ENCODE measurements at places on chromosomes 6 and 20.

DNA sequence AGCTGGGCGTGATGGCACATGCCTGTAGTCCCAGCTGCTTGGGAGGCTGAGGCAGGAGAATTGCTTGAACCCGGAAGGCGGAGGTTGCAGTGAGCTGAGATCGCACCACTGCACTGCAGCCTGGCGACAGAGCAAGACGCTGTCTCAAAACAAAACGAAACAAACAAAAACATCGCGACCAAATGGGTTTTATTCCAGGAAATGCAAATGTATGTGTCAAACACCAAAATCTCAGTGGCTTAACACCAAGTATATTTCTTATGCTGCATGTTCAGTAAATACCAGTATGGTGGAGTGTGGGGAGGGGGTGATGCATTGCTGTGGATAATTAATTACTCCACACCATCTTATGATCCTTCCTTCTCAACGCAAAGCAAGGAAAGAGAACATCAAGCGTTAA is 28.1 kb downstream of the ACTR5 start:
- DNase-seq = no peak
- H3K27me3 ChIP-seq = no peaks in the 10 kb centered on the region
- no peaks in the 10 kb centered on the region for H3K4me1 ChIP-seq
- H3K36me3 ChIP-seq = peaks cover 22% of the 10 kb centered on the region
- H3K27ac ChIP-seq = no peak overlapping the region

- peaks cover 5% of the 10 kb centered on the region for H3K4me1 ChIP-seq
- no peaks in the 10 kb centered on the region for H3K27me3 ChIP-seq
- no peaks in the 10 kb centered on the region for H3K36me3 ChIP-seq
- H3K27ac ChIP-seq = peak overlapping the region; percentile 87
These were observed 19.2 kb upstream of the ZSCAN16 start for GRCh38 chr6:28105245-28105639.

DNA sequence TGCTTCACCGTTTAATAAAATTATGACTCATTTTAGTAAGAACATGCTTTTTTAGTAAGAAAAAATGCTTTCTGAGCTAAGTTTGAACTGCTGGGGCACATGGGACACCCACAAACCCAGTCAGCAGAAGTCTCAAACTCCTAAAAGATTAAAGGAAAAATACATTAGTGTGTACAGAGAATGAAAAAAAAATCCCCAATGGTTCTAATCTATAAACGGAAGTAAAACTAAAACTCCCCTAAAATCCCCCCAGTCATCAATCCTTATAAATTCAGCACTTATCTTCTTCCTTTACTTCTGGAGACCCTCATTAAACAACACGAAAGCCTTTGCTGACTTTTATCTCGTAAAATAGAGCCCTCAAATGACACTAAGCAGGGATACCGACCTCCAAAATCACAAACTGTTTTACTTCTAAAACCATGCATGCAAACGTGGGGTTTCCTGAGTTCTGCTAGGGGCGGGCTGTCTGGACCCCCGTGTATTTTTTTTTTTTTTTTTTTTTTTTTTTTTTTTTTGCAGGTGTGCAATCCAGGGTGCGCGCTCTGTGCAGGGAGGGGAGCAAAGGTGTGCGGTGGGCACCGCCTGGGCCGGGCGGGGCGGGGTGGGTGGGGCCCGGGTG is 1.1 kb upstream of the MYB start:
- H3K36me3 ChIP-seq = no peaks in the 10 kb centered on the region
- H3K27ac ChIP-seq = peak overlapping the region; percentile 51
- peak overlapping the region; percentile 73 for H3K4me3 ChIP-seq
- DNase-seq = peak; percentile 60
- H3K27me3 ChIP-seq = no peaks in the 10 kb centered on the region
- H3K4me1 ChIP-seq = peaks cover 35% of the 10 kb centered on the region

DNA sequence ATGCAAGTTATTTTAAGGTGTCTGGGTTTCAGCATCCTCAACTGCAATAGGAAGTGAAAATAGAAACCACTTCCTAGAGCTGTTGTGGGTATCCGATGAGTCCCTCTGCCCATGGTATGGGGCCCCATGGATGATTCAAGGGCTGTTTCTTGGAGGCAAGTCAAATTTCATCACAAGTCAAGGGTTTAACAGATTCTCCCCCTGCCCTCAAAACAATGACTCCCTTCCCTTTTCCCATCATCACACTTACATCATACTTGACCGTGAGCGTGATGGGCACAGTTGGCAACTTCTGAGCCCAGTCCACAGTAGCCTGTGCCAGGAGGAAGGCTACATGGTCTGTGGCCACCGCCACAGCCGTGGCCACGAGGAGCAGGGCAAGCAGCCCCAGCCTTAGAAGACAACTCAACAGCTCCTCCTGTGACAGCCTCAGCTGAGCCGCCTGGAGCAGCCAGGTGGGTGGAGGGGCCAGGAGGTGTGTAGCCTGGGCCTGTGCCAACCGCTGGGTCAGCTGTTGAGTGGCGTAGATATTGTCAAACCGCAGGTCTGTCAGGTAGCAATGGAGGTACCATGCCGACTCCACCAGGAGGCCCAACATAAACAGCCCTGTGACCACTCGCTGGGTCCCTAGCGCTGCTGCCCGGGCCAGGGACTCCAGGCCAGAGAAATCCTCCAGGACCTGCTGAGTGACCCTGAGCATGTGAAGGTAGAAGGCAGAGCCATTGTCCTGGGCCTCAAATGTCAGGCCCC is 5.2 kb downstream of the OCSTAMP start:
- no peaks in the 10 kb centered on the region for H3K36me3 ChIP-seq
- no peak overlapping the region for H3K4me3 ChIP-seq
- peaks cover 25% of the 10 kb centered on the region for H3K4me1 ChIP-seq
- no peak overlapping the region for H3K27ac ChIP-seq
- peak; percentile 35 for DNase-seq
- no peaks in the 10 kb centered on the region for H3K27me3 ChIP-seq

DNA sequence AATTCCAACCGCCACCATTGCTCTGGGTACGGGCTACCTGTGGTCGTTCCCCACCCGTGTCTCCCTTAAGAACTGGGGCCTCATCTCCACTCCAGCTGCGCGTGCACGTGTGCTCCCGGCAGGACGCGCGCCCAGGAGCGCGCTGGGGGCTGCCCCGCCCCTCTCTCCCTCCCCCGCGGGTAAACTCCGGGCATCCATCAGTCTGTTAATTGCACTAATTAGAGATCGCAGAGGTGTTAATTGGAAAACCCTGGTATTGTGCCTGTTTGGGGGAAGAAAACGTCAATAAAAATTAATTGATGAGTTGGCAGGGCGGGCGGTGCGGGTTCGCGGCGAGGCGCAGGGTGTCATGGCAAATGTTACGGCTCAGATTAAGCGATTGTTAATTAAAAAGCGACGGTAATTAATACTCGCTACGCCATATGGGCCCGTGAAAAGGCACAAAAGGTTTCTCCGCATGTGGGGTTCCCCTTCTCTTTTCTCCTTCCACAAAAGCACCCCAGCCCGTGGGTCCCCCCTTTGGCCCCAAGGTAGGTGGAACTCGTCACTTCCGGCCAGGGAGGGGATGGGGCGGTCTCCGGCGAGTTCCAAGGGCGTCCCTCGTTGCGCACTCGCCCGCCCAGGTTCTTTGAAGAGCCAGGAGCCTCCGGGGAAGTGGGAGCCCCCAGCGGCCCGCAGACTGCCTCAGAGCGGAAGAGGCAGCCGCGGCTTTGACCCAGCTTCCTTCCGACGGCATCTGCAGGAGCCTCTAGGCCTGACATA is 14.4 kb downstream of the FOXP4 start:
- peak overlapping the region; percentile 86 for H3K4me3 ChIP-seq
- peak; percentile 91 for DNase-seq
- H3K4me1 ChIP-seq = peaks cover 24% of the 10 kb centered on the region

GRCh38 chr20:57667924-57668782 is 41.7 kb downstream of the PMEPA1 start:
- H3K36me3 ChIP-seq = no peaks in the 10 kb centered on the region
- H3K4me3 ChIP-seq = no peak overlapping the region
- no peak overlapping the region for H3K27ac ChIP-seq
- DNase-seq = no peak
- no peaks in the 10 kb centered on the region for H3K27me3 ChIP-seq
- H3K4me1 ChIP-seq = peaks cover 27% of the 10 kb centered on the region

GRCh38 chr6:149468179-149468578 is 16.6 kb downstream of the ZC3H12D start:
- peak overlapping the region; percentile 38 for H3K4me3 ChIP-seq
- peaks cover 100% of the 10 kb centered on the region for H3K4me1 ChIP-seq
- no peaks in the 10 kb centered on the region for H3K27me3 ChIP-seq
- H3K27ac ChIP-seq = peak overlapping the region; percentile 90
- DNase-seq = peak; percentile 79

- peaks cover 27% of the 10 kb centered on the region for H3K4me1 ChIP-seq
- H3K4me3 ChIP-seq = no peak overlapping the region
- no peak for DNase-seq
- no peaks in the 10 kb centered on the region for H3K27me3 ChIP-seq
- peaks cover 23% of the 10 kb centered on the region for H3K36me3 ChIP-seq
These were observed 38.2 kb downstream of the PYGB start for GRCh38 chr20:25285856-25286798.

DNA sequence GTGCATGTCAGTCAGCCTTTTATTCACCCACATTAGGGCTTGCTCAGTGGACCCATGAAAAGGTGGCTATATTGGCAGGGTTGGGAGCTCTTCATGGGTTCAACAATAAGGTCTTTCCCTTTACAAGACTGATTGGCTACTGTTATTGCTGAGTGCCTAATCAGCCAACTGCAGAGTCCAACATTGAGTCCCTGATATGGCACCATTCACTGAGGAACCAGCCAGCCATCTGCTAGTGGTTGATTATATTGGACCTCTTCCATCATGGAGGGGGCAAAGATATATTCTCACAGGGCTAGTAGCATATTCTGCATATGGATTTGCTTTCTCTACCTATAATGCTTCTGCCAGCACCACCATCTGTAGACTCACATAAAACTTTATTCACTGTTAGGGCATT is 69.9 kb downstream of the CDKAL1 start:
- DNase-seq = no peak
- H3K27ac ChIP-seq = no peak overlapping the region
- H3K27me3 ChIP-seq = no peaks in the 10 kb centered on the region

DNA sequence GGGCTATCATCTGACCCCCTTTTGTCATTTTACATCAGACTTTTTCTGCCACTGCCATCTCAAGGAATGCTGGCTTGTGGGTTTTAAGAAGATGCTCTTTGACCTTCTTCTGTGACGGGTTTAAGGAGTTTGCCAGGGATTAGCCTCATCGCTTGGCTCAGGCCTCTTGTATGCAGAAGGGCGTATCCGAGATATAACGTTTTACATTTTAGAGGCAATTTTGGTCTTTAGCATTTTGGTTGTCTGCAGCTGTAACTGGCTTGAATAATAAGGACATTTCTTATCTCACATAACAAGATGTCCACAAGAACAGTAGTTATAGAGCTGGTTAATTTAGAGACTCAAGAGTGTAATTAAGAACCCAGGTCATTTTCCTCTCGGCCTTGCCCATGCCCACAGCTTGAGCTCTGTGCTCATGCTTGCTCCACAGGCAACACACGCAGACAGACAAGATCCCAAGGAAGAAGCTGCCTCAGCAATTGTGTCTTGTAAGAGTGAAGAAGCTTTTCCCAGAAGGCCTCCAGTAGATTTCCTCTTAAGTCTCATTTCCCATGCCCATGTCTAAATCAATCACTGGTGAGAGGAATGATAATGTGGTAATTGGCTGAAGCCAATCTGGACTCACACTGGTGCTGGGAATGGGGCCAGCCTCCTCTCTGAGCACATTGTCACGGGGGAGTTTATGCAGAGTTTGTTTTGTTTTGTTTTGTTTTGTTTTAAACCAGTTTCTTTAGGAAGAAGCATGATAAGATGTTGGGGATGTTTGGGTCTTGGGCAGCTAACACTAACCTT is 36.8 kb downstream of the PTCHD4 start:
- H3K4me1 ChIP-seq = no peaks in the 10 kb centered on the region
- no peak for DNase-seq
- no peaks in the 10 kb centered on the region for H3K36me3 ChIP-seq
- peaks cover 4% of the 10 kb centered on the region for H3K27me3 ChIP-seq
- H3K4me3 ChIP-seq = no peak overlapping the region

DNA sequence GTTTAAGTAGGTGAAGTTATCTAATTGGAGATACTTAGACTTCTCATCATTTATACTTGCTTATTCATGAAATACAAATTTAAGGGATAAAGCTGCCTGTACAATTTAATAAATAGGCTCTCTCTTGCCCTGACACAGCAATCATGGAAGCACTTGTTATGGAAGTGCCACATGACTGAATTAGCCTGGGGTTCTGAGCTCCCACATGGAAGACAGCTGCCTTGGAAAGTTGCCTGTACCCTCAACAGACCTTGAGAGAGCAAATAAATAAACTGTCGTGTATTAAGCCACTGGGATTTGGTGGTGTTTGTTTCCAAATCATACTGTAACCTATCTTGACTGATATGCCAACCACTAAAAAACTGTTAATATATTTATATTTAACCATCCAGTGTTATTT is 87.0 kb upstream of the RSPO3 start:
- no peak overlapping the region for H3K4me3 ChIP-seq
- no peaks in the 10 kb centered on the region for H3K27me3 ChIP-seq
- H3K27ac ChIP-seq = no peak overlapping the region
- H3K4me1 ChIP-seq = no peaks in the 10 kb centered on the region

DNA sequence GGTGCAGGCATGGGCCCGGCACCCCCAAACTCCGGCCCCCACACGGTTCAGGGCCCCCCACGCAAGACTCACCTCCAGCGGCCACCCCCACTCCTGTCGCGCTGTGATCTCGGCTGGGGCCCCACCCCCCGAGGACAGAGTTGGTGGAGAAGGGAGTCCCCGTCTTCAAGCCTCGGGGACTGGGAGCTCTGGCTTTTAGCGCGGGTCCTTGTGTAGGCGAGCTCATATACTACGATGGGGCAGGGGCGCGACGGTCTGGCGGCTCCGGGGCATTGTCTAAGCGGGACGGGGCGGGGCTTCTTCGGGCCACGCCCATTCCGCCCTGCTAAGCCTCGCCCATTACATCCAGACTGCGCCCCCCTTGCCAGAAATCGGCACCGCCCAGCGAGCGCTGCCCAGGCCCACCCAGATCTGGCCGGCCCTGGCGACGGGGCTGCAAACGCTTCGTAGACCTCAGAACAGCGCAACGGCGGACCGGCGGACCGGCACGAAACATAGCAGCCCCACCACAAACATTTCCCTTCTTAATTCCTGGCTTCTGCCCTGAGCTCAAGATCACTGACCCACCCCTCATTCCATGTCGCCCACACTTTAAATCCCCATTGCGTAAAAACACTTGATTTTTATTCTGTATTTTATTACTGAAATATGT is 1.0 kb upstream of the DDAH2 start:
- DNase-seq = peak; percentile 88
- peak overlapping the region; percentile 79 for H3K4me3 ChIP-seq
- peaks cover 61% of the 10 kb centered on the region for H3K4me1 ChIP-seq
- H3K27ac ChIP-seq = peak overlapping the region; percentile 78
- H3K27me3 ChIP-seq = no peaks in the 10 kb centered on the region
- peaks cover 4% of the 10 kb centered on the region for H3K36me3 ChIP-seq

DNA sequence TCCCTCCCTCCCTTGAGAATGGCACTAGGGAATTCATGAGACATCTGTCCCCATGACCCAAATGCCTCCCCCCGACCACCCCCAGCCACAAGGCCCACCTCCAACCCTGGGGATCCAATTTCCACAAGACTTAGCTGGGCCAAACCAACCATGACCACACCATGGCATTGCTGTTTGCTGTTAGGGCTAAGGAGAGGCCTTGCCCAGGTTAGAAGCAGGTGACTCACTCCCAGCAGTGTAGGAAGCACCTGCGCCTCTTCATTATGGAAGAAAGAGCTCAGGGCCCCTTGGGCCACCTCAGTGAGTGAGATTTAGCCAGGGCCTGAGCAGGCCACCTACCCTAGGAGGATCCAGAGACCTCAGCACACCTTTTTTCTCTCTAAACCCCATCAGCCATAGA is 337.9 kb downstream of the TAF4 start:
- H3K4me3 ChIP-seq = no peak overlapping the region
- no peaks in the 10 kb centered on the region for H3K4me1 ChIP-seq
- no peaks in the 10 kb centered on the region for H3K36me3 ChIP-seq

- H3K4me3 ChIP-seq = no peak overlapping the region
- DNase-seq = no peak
- peaks cover 5% of the 10 kb centered on the region for H3K27me3 ChIP-seq
- H3K4me1 ChIP-seq = peaks cover 23% of the 10 kb centered on the region
- H3K36me3 ChIP-seq = no peaks in the 10 kb centered on the region
These were observed 6.4 kb upstream of the MDGA1 start for GRCh38 chr6:37704066-37704465.

Measured in B cell (primary cell).